ENCODE measurements at places on chromosomes 7 and 10. TPM values are rescaled to one million over a fixed set of nuclear protein-coding genes. Genes with fewer than 3 reads are reported as not detected.

The GARIN1A gene
- 2.7 TPM for total RNA-seq

GRCh38 chr10:63064706-63065105, 68.4 kb upstream of the NRBF2 start:
- no peak for ATAC-seq

The MTERF1 gene
- 18.5 TPM for total RNA-seq

DNA sequence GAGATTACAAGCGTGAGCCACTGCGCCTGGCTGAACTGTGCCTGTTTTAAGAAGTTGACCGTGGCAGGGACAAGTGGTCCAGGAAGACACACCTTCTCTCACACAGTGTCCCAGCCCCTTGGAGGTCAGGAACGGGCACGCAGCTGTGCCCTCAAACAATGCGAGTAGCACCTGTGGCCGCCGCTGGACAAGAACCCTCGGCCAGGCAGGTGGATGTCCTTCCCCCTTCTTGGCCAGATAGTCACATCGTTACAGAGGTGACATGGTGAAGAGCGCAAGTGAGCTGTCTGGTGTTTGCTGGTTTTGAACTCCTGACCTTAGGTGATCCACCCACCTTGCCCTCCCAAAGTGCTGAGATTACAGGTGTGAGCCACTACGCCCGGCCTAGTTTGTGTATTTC, 8.8 kb downstream of the ZFAND2A start:
- ATAC-seq: no peak

The CLRN3 gene
- not detected for total RNA-seq

- no peak for ATAC-seq
These were observed 43.4 kb upstream of the KLF14 start for GRCh38 chr7:130777426-130777825.

The ITPRID1 gene
- 0.71 TPM for total RNA-seq

- ATAC-seq: no peak
These were observed 243.5 kb downstream of the DNAJB6 start for GRCh38 chr7:157580324-157580723.

DNA sequence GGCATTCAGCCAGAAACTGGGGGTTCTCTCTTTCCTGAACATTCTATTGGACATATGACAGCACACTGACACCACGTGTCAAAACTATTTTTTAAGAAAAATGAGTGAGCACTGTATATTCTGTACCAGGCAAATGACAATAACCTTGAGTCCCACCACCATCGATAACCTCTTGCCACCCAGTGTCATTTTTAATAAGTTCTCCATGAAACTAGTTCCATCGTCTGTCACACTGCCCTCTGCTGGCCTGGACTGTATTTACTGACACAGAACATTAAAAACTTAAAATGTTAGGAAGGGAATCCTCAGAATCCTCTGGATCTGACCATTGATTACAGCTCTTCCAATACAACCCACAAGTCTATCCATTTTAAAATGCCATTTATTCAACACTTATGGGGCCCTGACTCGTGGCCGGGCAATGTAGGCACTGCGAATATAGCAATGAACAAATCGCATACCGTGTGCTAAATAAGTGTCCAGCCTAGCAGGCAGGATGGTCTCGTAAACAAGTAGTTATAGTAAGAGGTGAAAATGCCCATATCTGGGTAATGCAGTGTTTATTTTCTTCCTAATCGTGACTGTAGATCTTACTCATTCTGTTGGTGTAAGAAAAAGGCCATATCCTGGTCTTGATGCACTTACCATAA, 35.9 kb upstream of the CACNB2 start:
- no peak for ATAC-seq

DNA sequence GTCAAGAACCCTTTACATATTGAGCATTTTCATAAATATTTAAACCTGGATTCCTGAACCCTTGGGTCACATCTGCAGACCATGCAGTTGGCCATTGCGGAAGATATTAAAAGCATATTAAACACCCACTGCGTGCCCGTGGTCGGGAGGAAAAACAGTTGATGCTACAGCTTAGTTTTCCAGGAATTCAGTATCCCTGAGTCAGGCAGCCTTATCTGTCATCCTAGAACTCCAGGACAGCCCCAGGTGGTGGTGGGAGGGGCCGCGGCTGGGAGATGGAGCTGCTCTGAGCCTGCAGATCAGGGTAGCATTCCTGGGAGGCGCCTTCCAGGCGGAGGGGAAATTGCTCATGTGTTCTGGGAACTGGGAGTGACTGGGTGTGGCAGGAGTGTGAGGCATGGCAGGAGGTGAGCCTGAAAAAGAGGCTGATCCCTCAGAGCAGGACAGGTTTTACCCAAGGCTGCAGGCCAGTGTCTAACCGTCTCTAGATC, 222.9 kb upstream of the SH2B2 start:
- ATAC-seq: no peak

DNA sequence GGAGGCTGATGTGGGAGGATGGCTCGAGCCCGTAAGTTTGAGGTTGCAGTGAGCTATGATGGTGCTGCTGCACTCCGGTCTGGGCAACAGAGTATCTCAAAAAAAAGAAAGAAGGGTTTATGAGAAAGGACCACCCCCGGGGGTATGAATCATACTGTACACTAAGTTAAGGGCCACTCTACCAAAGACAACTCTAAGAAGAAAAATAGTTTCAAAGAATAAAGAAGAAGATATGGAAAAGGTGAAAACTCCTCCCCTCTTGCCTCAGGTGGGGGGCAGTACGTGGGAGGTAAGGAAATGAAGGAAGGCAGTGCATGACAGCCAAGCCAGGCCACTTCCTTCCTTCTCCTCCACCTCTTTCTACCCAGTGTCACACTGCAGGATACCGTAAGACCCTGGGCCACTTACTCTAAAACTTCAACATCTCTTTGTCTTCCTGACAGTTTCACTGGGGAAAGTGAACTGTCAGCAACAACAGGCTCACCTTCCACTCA, 61.3 kb downstream of the PIP4K2A start:
- ATAC-seq: no peak

GRCh38 chr7:41779918-41780317, 77.0 kb upstream of the INHBA start:
- ATAC-seq: no peak

DNA sequence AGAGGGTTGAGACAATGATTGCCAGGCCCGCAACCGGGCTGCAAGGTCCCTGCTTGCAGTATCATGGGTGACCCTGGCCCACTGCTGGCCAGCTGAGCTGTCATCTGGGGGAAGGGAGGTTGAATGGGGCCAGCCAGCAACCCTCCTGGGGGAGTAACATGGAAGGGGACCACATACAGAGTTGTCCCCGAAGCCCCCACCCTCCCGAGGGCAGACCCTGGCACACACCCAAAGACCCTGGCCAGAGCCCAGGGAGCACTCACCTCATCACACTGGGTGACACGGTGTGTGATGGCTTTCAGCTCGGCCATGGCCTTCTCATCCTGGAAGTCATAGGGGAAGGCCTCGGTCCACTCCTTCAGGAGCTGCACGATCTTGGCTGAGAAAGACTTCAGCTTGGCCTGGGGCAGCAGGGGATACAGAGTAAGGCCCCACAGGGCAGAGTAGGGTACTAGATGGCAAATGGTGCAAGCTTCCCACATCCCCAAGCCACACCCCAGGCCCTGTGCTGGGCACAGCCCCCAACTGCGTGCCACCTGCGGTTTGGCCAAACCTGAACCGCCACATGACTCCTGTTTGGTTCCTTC, 63.4 kb downstream of the CSGALNACT2 start:
- no peak for ATAC-seq

The CPA2 gene
- 0.78 TPM for total RNA-seq
